GM06990 (cell line): ENCODE measurements at places on chromosomes 16 and 17.

DNA sequence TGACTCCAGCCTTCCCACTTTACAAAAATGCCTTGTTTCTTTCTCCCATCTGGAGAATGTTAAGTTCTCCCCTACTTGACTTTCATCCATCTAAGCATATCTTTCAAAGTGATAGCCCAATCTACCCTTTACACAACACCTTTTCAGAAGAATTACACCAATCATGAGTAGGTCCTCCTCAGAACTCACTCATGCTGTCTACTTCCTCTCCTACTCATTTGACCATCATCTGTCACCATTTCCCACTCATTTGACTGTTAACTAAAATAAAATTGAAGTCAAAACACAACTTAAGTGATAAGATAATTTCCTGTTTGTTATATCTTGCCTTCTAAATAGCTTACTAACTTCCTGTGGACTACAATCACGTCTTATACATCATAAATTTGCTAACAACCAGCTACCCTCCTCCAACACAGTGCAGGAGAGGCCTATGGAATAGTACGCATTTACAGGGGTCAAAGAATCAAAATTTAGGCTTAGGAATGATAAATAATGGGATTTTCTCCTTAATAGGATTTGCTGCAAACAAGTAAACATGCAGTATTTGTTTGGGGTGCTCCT lies 16.1 kb downstream of the KCNJ16 start:
- no peak for DNase-seq

GRCh38 chr16:934178-934577 lies 36.6 kb downstream of the LMF1 start:
- no peak for DNase-seq

DNA sequence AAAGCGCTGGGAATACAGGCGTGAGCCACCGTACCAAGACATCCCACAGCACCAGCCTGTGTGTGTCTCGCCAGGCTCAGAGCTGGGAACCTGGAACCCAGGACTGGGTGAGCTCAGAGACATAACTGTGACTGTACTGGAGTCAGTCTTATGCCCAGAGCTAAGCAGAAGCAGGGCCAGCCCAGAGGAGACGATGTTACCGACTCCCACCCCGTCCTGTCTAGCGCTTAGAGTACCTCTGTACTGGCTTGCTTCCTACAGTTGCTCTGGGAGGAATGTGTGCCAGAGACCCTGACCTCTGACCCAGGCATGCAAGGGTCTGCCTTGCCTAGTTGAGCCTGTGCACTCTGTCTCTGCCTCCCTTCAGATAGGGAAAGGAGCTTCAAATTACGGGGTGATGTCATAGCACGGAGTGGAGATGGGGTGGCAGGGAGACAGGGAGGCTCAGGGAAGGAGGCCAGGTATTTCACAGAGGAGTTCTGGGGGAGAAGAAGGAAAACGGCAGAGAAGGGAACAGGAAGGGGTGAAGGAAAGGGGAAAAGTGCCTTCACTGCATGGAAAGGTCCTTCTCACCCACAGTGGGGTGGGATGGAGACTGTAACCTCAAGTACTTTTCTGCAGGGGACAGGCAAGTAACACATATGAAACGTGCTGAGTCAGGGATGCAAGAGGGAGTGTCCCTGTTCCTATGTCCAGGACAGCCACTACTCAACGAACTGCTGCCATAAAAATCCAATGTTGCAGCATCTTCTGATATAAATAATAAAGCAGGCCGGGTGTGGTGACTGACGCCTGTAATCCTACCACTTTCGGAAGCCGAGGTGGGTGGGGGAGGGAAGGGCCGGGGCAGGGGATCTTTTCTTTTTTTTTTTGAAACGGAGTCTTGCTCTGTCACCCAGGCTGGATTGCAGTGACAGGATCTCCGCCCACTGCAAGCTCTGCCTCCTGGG lies 5.8 kb upstream of the ARMC5 start:
- no peak for DNase-seq

- no peak for DNase-seq
These were observed 33.9 kb downstream of the STX8 start for GRCh38 chr17:9541718-9542117.
